Spleen (tissue), 13 donors: ENCODE measurements at places on chromosomes 3 and 15.
A peak's percentile ranks its signal among the peaks of the same experiment; 100 is the strongest.

GRCh38 chr15:71921191-71921590 is 110.8 kb downstream of the NR2E3 start:
- DNase-seq: no peak

DNA sequence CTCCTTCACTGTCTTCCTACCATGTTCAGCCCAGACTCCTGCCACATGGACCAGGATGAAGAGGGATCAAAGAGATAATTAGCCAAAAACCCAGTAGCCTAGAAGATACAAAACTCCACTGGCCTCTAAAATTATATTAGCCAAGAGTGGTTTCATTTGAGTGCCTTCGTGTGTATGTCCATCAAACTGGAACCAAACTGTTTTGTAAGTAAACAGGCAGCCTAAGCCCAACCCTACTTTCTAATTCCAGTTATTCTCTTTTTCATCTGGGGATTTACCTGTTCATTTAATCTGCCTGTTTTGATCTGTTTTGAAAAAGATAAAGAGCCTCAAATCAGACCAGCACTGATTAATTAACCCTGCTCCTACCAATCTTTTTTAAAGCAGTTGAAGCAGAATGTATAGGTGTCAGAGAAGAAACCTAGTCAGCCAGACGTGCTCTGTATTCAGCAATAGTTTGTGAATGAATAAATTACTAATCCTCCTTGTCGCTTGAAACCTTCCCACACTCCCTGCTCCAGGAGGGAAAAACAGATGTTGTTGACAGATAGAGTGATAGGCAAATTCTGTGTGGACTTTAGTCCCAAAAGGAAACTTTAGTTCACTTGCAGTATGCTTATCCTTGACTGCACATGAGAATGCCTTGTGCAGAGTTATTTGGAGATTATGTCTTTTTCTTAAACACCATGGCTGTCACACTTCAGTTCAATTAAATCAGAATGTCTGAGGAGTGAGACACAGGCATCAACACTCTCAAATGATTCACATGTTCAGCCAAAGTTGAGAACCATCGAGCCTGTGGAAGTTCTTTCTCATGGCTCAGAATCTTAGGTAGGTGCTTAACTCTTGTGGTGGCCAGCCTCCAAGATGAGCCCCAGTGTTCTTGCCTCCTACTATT is 55.5 kb upstream of the ZBED2 start:
- DNase-seq: no peak

- no peak for DNase-seq
Observed at GRCh38 chr3:243356-243725, 46.8 kb downstream of the CHL1 start.

DNA sequence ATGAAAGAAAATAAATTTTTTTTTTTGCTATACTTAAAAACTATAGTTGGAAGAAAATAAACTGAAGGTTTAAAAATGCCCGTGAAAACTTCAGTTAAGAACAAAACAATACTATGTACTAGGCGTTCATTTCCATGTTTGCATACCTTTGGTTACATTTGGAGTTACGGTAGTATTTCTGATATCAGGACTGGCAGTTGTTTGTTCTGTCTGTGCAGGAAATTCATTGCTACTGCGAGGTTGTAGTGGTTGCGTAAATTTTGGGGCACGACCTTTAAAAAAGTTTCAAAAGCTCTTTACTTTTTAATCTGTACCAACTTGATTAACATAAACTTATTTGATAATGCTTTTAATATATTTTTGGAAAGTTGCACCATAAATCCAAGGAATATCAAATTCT is 47.9 kb downstream of the ST3GAL6 start:
- DNase-seq: no peak

GRCh38 chr15:64519897-64520296 is 59.5 kb downstream of the ZNF609 start:
- no peak for DNase-seq

DNA sequence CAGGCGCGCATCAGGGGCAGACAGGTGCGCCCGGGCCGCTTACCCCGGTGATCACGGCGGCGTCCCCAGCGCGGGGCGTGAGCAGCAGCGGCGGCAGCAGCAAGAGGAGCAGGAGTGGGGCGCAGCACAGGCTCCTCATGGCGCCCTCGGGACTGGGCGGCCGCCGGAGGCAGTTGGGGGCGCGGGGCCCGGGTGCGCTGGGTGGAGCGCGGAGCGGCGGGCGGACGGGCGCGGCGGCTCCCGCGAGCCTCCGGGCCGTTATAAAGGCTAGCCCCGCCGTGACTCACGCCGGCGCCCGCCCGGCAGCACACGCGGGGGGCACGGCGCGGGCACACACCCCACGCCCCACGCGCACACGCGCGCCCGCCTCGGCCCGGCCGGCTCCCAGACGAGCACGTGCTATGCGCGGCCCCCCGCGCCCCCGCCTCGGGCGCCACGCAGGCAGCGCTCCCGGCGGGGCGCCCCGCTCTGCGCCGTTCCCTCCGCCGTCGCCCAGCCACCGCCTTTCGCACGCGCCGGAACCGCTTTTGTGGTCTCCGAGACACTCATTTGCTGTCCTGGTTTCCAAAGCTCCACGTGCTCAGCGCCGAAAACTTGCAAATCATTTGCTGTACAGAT is at the start of gene PROK2:
Gene PROK2, minus strand, starts transcription at position 235 of the 618 bp plus-strand sequence. Its CDS starts 96 bp downstream, at position 139.
- DNase-seq: peak; percentile 85

DNA sequence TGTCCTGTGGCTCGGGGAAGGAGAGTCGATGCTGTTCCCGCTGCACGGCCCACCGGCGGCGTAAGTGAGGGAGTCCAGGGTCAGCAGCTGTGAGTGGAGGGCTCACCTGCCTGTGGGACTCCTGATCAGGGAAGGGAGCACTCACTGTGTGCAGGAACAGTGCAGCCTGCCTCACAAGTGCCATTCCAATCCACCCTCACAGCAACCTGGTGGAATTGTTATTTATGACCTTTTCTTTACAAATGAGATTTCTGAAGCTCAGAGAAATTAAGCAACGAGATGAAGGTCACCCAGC is 9.0 kb downstream of the CHRD start:
- no peak for DNase-seq

DNA sequence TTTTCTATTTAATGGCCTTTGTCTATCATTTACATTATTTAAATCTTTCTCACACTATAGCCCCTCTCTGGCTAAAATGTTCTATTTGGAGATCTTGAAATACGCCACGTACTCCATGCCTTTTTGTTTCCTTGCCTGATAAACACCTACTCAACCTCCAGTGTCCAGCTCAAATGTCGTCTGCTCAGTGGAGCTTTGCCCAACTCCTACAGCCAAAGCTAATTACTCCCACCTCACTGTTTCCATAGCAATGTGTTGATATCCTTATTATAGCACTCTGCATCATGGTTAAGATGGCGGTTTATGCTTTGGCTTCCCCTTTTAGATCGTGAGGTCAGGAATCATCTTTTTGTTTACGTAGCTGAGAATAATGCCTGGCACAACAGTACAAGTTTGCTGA is 55.9 kb downstream of the NGLY1 start:
- DNase-seq: no peak

DNA sequence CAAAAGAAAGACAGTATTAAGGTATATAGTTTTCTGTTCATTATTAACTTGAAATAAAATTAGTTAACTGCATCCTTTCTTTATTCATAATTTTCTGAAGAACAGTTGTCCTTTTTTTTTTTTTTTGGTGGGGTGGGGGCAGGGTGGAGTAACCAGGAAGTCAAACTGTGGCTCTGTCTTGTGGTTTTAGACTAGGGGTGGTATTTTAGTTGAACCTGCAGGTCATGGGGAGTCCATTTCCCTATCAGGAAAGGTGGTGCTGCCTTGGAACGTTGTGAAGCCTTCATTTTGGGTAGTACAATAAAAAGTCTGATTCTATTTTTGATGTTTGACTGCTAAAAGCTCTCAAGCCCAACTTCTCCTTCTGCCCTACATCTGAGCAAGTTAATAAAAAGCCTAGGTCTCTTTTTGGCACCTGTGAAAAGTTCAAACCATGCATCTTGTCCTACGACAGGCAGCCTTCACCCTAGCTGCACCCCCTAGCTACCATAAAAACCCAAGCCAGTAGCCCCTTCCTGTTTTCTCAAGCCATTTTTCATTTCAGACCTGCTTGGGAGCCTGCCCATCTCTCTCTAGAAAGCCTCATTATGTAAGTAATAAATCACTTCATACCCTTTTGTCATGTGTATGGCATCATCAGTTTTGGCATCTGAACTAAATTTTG is 31.2 kb upstream of the RIOX2 start:
- DNase-seq: no peak
